ENCODE measurements at places on chromosomes 2 and 18.

DNA sequence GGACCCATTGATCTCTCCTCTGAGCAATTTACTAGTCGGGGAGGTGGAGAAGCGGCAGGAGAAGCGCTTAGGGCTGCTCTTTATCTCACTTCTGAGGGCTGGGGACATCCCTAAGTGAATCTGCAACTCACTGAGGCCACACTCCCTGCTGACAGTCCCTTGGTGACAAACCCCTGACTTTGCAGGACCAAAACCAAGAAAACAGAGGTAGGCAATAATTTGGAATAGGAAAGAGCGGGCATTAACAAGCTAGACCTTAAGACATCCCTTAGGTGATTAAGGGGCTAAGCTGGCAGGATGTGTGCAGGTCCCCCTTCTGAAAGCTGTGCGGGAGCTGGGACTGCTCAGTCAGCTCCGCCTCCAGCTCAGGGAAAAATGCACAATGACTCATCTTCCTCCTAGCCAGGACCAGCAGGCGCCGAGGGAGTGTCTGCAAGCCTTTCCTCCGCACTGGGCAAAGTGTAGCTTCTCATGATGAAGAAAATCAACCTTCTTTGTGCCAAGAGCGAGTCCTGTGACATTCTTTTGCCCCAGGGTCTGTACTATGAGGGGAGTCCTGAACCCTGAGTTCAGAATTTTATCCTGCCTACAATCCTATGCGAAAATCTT, 63.3 kb downstream of the BOD1L2 start:
- DNase-seq, result no peak

DNA sequence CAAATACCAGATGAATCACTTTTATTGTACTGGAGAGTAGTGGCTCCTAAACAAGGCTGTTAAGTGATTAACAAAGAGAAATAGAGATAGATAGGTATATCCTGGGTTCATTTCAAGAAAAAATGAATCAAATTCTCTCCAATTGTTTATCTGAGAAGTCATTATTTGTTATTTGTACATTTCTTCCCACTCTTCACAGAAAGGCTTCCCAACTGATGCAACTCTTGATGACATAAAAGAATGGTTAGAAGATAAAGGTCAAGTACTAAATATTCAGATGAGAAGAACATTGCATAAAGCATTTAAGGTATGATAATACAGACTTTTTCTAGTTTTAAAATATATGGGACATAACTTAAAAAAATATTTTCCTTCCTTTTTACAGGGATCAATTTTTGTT, 7.9 kb downstream of the SSB start:
- DNase-seq, result no peak

- no peak for DNase-seq
Measured at GRCh38 chr2:205754285-205754923, 72.1 kb downstream of the NRP2 start.

GRCh38 chr2:190771726-190772125, 108.9 kb upstream of the GLS start:
- no peak for DNase-seq

DNA sequence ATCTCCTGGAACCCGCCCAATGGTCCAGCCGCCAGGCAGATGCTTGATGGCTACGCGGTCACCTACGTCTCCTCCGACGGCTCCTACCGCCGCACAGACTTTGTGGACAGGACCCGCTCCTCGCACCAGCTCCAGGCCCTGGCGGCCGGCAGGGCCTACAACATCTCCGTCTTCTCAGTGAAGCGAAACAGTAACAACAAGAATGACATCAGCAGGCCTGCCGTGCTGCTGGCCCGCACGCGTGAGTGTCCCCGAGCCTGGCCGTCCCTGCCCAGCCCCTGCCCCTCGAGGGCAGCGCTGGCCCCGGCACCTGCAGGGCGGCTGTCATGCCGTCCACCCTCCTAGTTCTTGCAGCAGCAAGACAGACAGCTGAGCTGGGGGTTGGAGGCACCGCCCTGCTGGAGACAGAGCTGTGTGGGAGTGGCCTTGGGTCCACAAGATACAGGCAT, 36.7 kb downstream of the MTERF4 start:
- DNase-seq, result no peak

- no peak for DNase-seq
Measured at GRCh38 chr2:216293883-216294282, 78.4 kb downstream of the MARCHF4 start.

- peak; percentile 80 for DNase-seq
Measured at GRCh38 chr18:2654928-2655177, 673 bp upstream of the SMCHD1 start.

DNA sequence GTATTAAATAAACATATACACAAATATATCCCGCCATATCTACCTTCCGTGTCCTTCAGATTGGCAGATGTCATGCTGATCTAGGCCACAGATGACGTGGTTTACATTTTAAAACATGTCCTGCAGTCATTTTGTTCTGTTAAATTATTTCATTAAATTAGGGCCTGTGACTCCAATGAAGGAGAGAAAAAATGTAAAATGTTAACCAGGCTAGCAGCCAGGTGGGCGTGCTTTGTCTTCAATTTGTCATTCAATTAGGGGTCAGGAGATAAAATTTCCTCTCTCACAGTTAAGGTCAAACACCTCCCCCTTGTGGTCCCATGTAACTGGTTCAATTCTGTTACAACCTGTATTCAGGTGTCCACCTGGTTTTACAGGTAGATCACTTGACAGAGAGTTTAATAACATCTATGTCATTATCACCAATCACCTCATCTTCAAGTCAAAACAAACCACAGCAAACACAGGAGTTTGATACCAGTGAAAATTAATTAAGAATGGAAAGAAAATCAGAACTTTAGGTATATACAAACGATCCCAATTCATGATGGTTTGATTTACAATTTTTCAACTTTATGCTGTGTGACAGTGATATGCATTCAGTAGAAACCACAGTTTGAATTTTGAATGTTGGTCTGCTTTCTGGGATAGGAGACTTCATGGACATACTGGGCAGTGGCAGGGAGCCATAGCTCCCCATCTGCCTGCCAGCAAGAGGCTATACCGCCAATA, 339.4 kb downstream of the CMPK2 start:
- DNase-seq, result no peak

DNA sequence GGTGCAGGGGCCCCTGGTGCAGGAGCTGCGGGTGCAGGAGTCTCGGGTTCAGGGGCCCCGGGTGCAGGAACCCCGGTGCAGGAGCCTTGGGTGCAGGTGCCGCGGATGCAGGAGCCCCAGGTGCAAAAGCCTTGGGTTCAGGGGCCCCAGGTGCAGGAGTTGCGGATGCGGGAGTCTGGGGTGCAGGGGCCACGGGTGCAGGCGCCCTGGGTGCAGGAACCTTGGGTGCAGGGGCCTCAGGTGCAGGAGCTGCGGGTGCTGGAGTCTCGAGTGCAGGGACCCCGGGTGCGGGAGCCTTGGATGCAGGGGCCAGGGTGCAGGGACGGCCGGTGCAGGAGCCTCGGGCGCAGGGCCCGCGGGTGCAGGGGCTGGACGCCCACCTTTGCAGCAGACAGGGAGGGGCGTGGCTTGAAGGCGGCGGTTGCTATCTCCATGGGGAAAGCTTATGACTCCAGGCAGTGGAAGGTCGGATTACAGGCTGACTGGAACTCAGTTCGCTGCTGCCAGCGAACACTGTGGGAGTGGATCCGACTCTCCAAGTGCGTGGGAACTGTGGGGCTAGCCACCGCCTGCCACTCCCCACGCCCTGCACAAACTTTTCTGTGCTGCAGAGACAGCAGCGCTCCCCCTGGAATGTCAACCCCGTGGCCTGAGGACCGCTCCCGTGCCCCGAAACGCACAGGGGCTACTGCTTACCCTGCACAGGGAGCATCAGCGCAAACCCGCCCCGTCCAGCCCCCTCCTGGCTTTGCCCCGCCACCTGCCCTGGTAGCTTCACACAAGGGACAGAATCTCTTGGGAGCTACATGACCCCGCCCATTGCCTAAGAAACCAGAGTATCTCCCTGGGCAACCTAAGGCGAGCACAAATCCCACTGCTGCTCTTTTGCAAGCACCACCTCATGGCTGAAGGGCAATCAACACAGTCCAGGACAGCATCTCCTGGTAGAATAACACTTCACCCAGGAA, 40.3 kb downstream of the COPS9 start:
- no peak for DNase-seq

- DNase-seq, result peak; percentile 86
Measured at GRCh38 chr2:96146153-96146880, 1.1 kb upstream of the DUSP2 start.

DNA sequence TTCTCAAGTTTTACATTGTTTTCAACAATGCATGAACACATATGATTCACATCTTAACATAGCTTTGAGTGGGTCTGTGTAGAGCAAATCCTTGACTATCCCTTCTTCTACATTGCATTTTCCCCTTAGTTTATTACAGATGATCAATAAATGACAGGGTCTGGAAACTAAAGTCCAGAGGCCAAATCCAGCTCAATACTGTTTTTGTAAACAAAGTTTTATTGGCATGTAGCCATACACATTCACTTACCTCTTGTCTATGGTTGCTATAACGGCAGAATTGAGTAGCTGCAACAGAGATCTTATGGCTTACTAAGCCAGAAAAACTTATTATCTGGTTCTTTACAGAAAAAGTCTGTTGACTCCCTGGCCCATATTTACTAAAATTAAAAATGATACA, 12.8 kb downstream of the FANCL start:
- DNase-seq, result no peak

- DNase-seq, result no peak
Measured at GRCh38 chr2:46806526-46806925, 109.1 kb downstream of the MCFD2 start.

- no peak for DNase-seq
Measured at GRCh38 chr2:196836440-196836839, 27.3 kb upstream of the C2orf66 start.

DNA sequence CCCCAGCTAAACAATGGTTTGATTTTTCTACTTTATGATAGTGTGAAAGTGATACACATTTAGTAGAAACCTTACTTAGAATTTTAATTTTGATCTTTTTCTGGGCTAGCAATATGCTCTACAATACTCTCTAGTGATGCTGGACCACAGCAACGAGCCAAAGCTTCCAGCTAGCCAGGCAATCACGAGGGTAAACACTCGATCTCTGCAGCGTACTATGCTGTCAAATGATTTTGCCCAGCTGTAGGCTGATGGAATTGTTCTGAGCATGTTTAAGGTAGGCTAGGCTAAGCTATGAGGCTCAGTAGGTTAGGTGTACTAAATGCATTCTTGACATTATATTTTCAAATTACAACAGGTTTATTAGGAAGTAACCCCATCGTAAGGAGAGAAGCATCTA, 207.5 kb downstream of the LRRTM4 start:
- DNase-seq, result no peak

- no peak for DNase-seq
Measured at GRCh38 chr18:45896991-45897390, 70.1 kb downstream of the EPG5 start.

GRCh38 chr2:166067229-166067628, 60.6 kb downstream of the SCN1A start:
- no peak for DNase-seq

DNA sequence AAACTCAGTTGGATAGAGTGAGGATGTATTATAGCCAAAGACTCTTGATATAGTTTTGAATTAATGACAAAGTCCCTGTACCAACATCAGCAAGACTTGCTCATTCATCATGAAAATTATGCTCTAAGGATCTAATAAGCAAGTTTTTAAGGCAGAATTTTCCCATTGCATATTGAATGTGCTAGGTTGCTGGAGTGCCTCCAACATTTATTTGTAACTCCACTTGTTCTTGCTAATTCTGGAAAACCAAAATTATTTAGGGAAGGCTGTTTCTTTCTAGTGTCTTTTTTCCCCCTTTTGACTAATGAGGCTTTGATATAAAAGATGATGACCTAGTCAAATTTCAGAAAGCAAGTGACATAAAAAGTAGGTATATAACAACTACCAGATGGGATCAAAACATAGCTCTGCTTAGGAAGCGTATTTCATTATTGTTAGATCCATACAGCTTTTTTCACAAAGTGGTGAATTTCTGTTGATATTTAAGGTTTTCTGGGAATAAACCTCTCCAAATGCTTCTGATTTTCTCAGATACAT, 7.7 kb downstream of the SLC4A10 start:
- no peak for DNase-seq

DNA sequence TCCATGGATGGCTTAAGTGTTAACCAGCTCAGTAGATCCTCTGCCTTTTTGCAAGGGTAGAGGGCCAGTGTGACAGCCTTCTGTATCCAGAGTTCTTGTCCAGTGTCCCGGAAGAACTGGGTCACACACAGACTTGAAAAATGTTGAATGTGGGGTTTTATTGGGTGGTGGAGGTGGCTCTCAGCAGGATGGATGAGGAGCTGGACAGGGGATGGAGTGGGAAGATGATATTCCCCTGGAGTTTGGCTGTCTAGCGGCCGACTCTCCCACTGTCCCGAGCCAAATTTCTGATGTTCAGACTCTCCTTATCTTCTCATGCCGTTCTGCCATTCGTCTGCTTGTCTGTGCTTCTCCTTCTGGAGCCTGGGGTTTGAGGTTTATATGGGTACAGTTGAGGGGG, 72.6 kb downstream of the MYO3B start:
- no peak for DNase-seq

GRCh38 chr2:218804817-218805216, 22.9 kb downstream of the CYP27A1 start:
- DNase-seq, result no peak

DNA sequence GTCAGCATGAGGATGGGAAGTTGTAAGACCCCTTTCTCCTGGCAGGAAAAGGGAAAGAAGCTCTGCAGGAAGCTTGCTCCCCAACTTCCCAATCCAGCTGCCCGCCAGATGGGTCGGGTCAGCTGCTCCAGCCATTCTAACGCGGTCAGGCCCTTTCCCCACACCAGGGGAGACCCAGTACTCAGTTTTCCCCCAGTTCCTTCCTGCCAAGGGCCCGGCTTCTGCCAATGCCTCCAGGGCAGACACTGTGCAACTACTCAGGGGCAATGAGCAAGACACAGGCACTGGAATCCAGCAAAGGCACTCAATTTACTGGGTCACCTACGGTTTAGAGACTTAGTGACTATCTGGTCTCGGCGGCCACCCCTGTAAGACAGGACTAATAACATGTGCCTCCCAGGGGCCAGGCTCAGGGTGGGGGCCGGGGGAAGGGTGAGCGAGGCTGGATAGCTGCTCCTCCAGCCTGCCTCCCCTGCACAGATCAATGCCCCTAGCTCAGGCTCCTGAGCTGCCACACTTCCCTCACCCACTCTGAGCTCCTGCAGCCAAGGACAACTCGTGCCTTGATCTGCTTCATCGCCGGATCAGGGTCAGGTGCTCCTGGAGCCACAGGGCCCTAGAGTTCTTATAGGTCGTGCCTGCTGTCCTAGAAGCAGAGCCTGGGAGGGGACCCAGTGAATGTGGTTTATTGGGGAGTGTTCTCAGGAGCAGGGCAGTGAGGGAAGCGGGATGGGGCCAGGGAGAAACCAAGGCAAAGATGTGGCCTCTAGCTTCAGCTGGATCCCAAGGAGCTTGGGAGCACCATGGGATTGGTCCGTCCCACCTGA, 171.1 kb downstream of the ZFP36L2 start:
- no peak for DNase-seq

DNA sequence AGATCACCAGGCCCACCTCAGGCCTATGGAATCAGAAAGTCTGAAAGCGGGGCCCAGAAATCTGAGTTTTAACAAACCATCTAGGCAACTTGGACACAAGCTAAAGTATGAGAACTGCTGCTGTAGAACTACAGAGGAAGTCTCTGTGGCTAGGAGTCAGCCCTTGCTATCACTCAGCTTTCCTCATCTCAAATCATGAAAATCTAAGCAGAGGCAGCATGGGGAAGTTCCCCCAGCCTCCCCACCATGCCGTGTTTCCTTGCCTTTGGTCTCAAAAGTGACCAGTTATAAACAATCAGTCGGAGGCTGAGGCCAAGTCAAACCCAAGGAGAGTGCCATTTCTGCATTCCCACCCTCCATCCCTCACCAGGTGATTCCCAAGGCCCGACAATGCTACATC, 404.7 kb downstream of the BCL11A start:
- DNase-seq, result no peak

GRCh38 chr2:142745691-142746090, 131.8 kb upstream of the KYNU start:
- no peak for DNase-seq

Measured in activated CD4-positive, alpha-beta T cell treated with anti-CD3 and anti-CD28 coated beads, Interleukin-2, amount 50 U/mL, for 1 hour (primary cell).